ENCODE measurements at places on chromosomes 1 and 21.

DNA sequence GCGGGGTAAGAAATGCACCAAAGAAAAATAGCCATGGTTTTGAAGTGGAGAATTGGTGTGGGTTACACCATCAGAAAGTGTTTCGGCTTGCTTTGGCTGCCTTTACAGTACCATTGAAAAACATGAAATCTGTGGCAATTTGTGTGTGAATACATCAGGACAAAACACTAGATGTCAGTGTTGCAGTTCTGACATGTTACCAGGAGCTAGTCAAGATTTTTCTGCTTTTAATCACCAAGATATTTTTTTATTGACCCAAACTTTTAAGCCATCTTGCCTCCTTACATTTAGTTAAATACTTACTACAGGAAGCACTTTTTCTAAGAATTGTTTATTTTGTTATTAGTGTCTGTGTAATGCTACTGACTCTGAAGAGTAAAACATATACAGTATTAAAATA lies 14.3 kb downstream of the RRP15 start:
- no peak for DNase-seq

- no peak for DNase-seq
Observed at GRCh38 chr1:18109756-18110597, 2.4 kb downstream of the IGSF21 start.

DNA sequence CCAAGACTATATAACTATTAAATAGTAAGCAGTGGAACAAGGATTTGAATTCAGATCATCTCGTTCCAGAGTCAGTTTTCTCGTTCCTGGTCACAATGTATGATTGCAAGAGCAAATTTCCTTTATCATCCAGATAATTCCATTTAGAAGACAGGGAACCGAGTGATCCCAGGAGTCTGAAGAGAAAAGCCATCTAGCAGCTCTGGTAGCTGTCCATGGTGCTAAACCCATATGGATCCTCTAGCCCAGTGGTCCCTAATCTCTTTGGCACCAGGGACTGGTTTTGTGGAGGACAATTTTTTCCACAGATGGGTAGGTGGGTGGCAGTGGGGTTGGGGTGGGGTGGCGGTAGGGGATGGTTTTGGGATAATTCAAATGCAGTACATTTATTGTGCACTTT lies 229.4 kb downstream of the PTPRU start:
- no peak for DNase-seq

GRCh38 chr1:8835941-8836643 lies 18.7 kb upstream of the RERE start:
- no peak for DNase-seq

GRCh38 chr21:37072274-37072987 lies 440 bp downstream of the PIGP start:
- peak; percentile 88 for DNase-seq

DNA sequence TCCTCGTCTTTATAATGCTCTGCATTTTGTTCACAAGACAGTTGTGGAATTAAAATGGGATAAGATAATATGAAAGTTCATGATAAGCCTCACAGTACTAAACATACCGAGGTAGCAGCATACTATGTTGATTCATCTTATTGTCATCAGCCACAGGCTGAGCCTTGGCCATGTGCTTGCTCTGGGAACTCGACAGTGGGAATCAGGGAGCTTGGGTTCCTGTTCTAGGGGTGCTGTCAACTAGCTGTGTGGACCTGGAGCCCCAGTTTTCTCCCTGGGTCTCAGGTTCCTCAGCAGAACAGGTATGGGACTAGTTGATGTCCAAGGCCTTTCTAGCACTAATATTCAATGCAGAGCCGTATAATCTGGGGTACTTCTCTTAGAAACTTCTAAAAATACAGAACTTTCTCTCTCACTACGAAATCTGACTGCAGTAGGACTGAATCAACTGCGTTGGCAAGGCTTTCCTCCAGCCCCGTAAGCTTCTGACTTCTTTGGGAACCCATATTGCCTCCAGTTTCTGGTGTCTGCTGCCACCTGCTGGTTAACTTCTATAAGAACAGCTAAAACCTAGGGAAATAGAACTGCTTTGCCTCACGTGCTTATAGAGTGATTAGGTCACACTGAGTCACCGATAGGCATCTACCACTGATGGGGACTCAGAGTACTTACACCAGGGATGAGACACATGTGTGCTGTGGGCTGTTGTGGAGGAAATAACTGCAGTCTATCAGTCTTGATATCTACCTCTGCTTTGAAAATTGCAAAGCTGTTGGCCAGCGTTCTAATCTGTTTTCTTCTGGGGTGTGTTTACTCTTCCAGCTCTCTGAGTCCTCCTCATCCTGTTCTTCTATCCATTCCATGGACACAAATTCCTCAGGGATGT lies 110.9 kb downstream of the RGL1 start:
- peak; percentile 76 for DNase-seq

DNA sequence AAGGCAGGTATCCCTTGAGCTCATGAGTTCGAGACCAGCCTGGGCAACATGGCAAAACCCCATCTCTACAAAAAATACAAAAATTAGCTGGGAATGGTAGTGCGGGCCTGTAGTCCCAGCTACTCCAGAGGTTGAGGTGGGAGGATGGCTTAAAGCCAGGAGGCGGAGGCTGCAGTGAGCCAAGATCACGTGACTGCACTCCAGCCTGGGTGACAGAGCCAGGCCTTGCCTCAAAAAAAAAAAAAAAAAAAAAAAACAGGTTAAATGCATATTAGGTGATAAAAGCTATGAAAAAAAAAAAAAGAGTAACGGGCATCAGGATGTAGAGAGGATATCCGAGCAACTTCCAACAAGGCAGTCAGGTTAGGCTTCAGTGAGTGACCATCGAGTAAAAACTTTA lies 2.8 kb upstream of the SRRM1 start:
- DNase-seq, result no peak

DNA sequence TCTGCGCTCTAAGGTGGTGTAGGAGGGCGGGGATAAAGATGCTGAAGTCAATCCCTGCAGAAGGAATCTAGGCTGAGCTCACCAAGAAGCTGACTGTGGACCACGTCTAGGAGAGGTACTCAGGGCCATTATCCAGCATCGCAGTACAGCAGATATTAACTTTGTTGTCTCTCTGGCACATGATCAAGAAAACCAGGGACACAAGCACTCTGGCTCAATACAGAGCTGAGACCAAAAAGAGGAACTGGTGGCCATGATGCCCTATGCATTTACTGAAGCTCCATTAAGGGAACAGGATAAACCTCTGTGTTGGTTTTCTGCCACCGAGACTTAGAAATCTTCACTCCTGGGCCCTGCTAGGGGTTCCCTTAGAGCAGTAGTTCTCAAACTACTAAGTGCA lies 38.0 kb upstream of the ANGPTL7 start:
- DNase-seq, result no peak

GRCh38 chr1:101739826-101740330 lies 256.8 kb downstream of the OLFM3 start:
- DNase-seq, result no peak

- DNase-seq, result no peak
Observed at GRCh38 chr1:119440721-119441307, 25.9 kb downstream of the HSD3B2 start.

GRCh38 chr21:32320059-32320458 lies 21.4 kb downstream of the MRAP start:
- DNase-seq, result no peak

DNA sequence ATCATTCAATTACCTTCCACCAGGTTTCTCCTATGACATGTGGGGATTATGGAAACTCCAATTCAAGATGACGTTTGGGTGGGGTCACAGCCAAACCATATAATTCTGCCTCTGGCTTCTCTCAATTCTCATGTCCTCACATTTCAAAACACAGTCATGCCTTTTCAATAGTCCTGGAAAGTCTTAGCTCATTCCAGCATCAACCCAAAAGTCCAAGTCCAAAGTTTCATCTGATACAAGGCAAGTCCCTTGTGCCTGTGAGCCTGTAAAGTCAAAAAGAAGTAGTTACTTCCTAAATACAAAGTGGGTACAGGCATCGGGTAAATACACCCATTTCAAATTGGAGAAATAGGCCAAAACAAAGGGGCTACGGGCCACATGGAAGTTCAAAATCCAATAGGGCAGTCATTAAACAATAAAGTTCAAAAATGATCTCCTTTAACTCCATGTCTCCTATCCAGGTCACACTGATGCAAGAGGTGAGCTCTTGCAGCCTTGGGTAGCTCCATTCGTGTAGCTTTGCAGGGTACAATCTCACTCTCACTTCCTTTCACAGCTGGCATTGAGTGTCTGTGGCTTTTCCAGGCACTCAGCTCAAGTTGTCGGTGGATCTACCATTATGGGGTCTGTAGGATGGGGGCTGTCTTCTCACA lies 112.9 kb downstream of the FCRL5 start:
- no peak for DNase-seq

DNA sequence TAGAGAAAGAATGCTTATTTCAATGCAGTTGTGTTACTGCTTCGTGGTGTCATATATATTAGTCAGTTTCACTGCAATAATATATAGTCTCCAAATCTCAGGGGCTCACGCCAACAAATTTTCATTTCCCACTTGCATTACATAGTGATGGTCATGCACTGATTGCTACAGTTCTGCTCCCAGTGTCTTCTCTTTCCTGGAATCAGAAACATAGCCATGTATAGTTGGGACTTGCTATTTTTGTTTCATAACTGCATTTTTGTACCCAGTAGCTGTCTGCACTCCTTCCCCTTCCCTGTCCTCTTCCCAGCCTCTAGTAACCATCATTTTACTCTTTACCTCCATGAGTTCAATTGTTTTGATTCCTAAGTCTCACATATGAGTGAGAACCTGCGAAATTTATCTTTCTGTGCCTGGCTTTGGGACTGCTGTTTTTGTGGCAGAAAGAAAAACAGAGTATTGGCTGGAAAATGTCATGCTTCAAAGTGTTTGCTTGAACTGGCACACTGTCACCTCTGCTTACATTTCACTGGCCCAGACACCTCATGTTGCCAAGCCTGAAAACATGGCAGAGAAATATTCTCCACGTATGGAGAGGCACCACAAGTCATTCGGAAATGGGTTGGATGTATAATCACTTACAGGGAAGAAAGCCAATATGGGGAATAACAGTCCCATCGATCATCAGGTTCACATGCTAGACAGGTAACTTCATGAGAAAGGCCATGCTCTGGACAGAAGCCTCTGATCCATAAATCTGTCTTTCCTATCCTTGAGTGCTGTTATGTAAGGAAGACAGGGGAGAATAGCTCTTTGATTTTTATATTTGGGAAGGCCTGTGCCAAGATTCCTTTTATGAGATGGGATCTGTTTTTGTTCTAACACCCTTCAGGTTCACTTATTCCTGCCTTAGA lies 60.4 kb upstream of the BACH1 start:
- DNase-seq, result no peak

DNA sequence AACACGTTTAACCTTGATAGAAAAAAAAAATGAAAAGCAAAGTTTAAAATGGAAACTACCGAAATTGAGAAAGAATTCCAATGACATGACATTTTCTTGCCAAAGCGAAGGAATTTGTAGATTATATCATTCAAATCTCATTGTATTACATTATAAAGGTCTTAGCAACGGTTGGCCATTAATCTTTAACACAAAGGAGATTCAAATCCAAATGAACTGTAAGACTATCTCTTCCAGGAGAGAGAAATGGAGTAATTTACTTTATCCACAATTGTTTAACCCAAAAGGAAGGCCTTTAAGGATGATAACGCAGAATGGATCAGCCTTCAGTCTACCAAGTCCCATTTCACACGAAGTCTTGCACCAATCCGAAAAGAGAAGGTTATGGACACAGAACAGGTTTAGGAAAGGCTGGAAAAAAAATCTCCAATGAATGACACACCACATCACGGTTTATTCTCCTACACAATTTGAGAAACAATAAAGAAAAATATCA lies 1.5 kb downstream of the ENAH start:
- no peak for DNase-seq

DNA sequence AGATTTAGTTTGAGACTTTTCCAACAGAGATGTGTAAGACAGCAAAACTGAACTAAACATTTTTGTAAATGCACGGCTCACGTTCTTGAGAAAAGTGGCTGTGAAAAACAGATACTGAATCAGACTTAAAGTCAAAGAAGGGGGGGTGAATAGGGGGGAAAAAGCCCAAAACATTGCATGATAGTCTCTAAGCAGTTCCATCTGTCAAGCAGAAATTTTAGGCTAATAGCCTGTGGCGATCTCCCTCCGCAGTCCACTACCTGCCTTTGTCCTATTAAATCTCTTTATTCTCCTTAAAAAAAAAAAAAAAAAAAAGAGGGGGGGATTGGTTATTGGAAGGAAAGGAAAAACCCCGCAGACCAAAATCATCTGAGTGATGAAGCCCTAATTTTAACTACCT lies 217.6 kb upstream of the NFIA start:
- DNase-seq, result no peak

- peak; percentile 56 for DNase-seq
Observed at GRCh38 chr1:31745096-31745945, 18.8 kb downstream of the ADGRB2 start.

DNA sequence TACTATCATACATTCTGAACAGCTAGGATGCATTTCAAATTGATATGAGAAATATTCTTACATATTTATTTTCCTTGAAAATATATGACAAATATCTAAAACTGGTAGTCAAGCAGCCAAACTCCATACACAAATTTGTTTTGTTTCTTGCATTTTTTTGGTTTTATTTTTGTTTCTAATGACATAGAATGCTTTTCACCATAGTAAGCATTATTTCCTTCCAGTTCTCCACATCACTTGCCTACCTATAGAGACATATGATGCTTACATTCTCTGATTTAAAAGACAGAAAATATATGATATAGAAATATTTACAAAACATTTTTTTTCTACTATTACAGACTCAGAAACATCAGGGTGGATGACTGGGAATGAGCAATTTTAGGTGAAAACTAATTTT lies 726.4 kb upstream of the ADGRL4 start:
- no peak for DNase-seq

GRCh38 chr1:53462769-53463501 lies 3.7 kb downstream of the DMRTB1 start:
- DNase-seq, result no peak

- DNase-seq, result peak; percentile 30
Observed at GRCh38 chr1:205939690-205940330, 3.4 kb downstream of the SLC26A9 start.

GRCh38 chr1:223231581-223231980 lies 88.5 kb upstream of the TLR5 start:
- no peak for DNase-seq

- DNase-seq, result no peak
Observed at GRCh38 chr1:62621907-62622306, 24.6 kb downstream of the ANGPTL3 start.

GRCh38 chr21:33661146-33661545 lies 18.8 kb downstream of the ITSN1 start:
- DNase-seq, result no peak

DNA sequence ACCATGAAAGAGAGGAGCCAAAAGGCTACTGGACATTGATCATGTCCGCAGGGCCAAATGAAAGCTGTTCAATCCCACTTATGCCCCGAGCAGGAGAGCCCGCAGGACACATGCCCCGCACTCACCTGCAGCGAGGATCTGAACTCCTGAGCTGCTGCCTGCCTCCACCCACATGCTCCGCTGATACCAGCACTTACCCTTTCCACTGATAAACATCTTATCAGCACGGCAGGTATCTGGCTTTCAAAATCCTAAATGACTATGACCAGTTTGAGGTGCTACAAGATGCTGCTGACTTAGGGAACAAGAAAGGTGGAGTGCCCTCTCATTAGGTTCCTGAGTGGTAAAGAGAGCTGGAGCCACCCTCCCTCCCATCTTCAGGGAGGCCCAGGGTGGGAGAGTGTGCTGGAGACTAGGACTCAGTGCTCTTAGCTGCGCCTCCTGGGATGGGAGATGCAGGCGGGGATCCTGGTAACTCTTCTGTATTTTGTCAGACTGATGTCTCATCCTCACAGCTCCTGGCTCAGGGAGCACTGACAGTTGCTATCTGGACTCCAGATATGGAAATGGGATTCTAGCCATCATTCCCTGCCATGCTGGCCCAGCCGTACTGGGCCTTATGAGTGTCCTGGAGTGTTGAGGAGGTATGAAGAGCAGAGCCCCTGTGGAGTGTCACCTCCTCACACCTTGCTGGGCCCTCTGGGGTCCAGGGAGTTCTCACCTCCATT lies 86.4 kb upstream of the F3 start:
- DNase-seq, result no peak
